ENCODE measurements at places on chromosomes 4 and X. TPM values are rescaled to one million over a fixed set of nuclear protein-coding genes. Genes with fewer than 3 reads are reported as not detected.

DNA sequence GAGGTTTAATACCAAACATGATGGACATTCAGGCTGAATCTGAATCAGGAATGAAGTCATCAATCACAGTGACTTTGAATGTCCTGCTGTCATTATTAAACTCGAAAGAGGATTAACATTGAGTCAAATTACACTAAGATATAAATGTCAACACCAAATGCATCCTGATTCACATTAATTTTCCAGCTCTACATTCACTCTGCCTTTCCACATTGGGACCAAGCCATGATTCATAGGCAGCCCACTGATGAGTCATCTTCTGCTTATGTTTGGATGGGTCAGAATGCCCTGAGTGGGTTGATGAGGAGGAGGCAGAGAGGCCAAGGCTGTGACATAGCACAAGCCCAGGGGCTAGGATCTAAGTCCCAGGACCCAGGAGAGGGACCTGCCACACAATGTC, 247.6 kb upstream of the RPS6KA3 start:
- no peak for DNase-seq

GRCh38 chr4:151031831-151032605, 16.9 kb upstream of the LRBA start:
- no peak for DNase-seq

DNA sequence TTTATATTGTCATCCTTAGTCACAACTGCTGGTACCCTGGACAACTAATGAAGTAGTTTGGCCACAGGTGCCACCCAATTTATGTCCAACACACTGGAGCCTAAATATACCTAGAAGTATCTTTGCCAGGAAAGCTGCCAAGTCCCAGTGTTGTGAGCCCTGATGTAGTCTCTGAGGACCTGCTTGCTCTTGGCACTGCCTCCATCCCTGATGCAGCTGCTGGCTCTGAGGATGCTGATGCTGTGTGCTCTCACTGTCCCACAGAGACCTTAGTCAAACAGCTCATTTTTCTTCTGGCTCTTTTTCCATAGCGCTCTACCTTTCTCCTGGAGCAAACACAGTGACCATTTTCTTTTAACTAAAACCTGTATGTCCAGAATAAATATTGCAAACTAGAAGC, 1535.4 kb upstream of the ADGRL3 start:
- DNase-seq = no peak

DNA sequence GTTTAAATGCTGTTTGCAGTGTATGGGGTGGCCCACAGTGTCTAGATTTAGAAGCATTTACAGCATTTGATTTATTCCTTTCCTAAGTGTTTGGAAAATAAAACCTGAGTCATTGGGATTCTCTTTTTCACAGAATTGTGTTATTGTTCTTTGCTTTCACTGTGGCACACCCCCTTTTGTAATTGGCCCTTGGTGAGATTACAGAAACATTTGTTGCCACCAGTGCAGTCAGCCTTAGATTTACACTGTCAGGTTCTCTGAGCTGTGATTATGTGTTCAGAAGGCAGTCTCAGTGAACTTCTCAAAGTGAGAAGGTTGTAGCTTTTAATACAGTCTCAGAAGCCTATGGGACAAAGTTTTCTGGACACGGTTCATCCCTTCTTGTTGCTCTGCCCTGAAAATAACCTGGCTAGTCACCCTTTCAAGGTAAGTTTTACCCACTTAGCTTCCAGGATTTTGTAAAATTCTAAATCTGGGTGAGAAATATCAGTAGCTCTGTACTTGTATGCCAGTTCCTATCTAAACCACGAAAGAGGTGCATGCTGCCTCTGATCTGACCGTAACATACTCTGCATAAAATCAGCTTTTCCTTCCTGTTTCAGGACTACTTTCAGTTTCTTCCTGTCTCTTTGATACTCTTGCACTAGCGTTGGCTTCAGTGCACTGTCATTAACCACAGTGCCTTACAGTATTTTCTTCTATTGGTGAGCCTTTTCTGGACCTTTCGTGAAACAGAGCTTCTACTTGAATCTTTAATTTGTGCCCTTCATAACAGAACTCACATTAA, 12.6 kb downstream of the RUFY3 start:
- no peak for DNase-seq

- no peak for DNase-seq
Observed at GRCh38 chr4:78876568-78877320, 62.5 kb downstream of the PAQR3 start.

- DNase-seq = no peak
Observed at GRCh38 chr4:52711272-52711671, 40.0 kb downstream of the ERVMER34-1 start.

DNA sequence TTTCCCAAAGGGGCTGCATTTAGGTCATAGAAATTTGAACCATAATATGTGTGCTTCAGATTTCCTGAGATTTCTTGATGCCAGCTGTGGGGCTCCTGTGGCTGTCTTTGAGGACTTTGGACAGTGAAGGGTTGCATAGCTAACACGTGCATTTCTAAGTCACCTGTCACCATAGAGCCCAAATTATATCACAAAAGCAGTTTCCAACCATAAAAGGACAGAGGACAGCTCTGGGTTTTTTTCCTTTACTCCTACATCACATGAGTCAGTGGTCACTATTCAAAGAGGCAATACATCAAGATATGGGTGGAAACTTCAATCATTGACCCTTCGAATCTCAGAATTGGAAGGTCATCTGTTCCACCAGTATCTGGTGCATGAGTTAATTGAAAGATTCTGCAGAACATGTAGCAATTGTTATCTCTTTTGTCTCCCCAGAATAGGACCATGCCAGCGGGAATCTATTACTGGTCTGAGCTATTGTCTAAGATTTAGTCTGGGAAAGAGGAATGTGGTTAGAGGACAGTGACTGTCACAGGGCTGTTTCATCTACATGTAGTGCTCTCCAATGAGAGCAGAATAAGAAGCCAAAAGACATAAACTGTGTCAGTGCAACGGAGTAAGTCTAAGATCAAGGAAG, 133.5 kb downstream of the AASDH start:
- no peak for DNase-seq

GRCh38 chr4:99207911-99208718, 10.9 kb downstream of the ADH6 start:
- DNase-seq = no peak

- no peak for DNase-seq
Observed at GRCh38 chr4:38153387-38153760, 193.2 kb downstream of the PTTG2 start.

- DNase-seq = no peak
Observed at GRCh38 chrX:46866726-46867125, 29.9 kb downstream of the RP2 start.

- no peak for DNase-seq
Observed at GRCh38 chr4:121736735-121737351, 28.1 kb downstream of the SMIM43 start.

- no peak for DNase-seq
Observed at GRCh38 chr4:60709061-60709460, 491.1 kb upstream of the ADGRL3 start.

- DNase-seq = no peak
Observed at GRCh38 chr4:125091-125771, 930 bp downstream of the ZNF718 start.

- peak; percentile 63 for DNase-seq
Observed at GRCh38 chr4:40825014-40825838, 75.5 kb downstream of the NSUN7 start.

GRCh38 chr4:162685410-162685809, 481.3 kb downstream of the NAF1 start:
- DNase-seq = no peak

DNA sequence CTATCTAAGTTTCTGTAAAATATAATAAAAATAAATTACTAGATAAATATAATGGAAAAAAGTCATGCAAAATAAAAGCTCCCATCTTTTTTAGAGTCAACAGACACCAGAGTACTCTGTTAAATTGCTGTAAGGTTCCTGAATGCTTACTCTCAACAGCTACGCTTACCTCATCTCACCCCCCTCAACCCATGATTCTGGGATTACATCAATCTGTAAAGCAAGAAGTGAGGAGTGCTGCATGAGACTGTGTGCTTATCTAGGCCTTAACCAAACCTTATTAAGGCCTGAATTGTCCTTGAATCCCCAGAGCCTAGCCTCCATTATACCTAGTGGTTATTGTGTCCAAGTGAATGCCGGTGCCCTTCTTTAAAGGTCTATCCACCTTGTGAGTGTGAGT, 735.8 kb downstream of the RPA4 start:
- no peak for DNase-seq

GRCh38 chrX:73214426-73215094, at the start of gene NAP1L2:
Gene NAP1L2, minus strand, starts transcription at chrX:73214851. Its CDS starts 359 bp downstream, at chrX:73214492.
- no peak for DNase-seq

DNA sequence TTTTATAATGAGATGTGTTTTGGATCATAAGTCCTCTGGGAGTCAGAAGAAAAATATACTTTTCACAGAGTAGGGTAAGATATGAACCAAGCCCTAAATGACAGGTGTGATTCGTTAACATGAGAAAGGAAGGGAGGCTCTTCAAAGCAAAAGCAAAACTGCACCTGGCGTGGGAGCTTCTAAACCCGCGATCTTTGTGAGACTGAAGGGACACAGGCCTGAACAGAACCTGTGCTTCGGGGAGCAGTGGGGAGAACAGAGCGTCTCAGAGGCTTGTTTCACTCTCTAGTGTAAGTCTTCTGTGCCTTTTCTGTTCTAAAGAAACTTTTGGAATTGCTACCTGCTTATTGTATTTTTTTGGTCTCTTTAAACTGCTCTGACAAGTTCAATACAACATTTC, 30.2 kb upstream of the CYP4V2 start:
- DNase-seq = no peak

DNA sequence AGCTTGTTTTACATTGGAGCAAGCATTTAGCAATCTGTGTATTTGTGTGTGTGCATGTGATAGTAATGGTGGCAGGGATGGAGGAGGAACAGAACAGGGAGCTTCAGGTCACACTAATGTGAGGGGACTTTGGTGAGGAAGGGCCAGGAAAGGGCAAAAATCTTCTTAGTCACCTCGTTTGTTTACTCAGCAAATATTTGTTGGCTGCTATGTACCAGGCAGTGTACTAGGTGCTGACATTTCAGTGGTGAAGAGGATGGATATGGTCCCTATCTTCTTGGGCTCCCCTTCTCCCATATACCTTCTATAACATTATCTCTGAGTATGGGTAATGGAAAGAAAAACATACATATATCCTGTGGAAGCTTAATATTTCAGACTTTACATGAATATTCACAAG, 48.5 kb upstream of the HDAC8 start:
- DNase-seq = no peak

GRCh38 chrX:49838374-49838773, 9.3 kb downstream of the PAGE4 start:
- DNase-seq = no peak

DNA sequence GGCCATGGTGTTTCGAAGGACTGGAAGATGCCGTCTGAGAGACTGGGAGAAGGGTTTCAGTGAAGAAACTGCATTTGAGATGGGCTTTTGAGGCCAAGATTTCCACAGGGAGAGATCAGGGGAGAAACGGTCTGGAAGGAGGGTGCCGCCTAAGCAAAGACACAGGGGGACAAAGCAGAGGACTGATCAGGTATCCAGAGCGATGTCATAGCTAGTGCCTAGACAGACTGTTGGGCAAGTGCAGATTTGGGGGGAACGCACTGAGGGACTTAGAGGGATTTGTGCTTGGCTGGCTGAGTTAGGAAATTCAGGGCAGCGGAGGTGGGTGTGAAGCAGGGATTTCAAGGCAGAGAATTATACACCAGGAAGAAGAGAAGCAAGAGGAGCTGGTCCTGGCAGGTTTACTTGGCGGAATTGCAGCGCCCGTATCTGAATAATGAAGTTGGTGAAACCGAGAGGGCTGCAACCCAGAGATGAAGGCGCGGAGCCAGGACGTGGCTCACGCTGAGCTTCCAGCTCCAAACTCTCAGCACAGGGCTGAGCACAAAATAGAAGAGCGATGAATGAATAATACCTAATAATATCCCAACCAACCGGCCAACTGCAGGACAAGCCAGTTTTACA, 106.9 kb downstream of the MAML3 start:
- no peak for DNase-seq

DNA sequence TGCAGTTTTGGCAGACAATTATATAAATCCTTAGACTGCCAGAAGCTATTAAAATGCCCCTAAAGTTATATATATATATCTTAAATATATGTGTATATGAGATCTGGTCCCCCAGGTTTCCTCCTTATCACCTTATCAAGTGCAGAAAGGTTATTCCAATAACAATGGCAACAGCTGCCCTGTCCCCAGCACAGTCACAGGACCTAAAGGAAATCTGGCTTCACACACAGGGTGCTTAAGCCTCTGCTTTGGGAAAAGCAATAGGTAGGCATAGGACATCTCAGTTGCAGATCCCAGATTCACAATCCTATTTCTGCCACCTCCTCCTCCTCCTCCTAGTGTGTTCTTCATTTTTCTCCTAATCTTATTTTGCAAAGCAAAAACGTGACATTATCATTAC, 5.8 kb downstream of the SLC25A53 start:
- no peak for DNase-seq

DNA sequence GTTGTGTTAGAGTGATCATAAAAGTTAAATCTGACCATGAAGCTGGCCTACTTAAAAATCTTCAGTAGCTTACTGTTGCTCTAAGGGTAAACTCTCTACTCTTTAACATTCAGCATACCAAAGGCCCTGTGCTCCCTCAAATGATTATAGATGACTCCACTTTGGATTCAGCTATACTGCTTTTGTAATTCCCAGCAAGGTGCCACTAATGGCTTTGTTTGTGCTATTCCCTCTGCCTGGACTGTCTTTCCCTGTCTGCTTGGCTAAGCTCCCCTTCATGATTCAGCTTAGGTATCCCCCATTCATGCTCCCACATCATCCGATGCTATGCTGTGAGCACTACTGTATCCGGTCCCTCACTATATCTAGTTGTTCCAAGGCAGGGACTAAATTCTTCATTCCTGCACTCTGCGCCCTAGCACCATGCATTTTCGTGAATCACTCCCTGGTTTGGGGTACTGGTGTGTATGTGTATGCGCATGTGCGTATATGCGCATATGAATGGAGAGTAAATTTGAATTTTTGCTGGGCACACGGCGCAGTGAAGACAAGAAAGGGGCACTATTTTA, 453 bp upstream of the PBDC1 start:
- DNase-seq = no peak

- no peak for DNase-seq
Observed at GRCh38 chr4:188682321-188682720, 543.1 kb downstream of the TRIML1 start.

- DNase-seq = no peak
Observed at GRCh38 chr4:71732706-71733105, 51.2 kb downstream of the GC start.

DNA sequence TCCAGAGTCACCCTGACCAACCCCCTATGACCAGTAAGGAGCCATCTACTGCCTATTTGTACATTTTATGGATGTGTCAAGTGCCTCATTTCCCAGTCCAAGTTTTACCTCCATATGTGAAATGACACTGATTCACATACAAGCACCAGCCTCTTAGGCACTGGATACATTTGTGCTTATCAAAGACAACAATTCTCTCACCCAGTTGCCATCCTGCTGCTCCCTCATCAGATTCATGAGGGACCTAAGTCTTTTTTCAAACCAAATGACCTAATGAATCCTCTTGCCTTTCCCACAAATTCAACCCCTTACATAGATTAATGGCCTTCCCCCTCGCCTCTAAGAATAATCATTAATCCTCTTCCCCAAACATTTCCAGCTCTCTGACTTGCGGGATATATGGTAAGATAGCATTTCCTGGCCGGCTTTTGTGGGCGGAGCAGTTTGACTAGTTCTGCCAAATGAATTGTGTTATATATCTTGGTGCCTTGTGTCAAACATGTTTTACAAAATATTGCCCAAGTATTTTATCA, 233.9 kb downstream of the ARAP2 start:
- DNase-seq = no peak

GRCh38 chr4:74830928-74831327, 36.6 kb upstream of the BTC start:
- no peak for DNase-seq

Gene ZNF330
- 30.1 TPM for total RNA-seq

Gene GLRB
- 19.4 TPM for total RNA-seq

Gene ZFP42
- total RNA-seq = not detected

Gene BOD1L1
- 41.6 TPM for total RNA-seq

Gene GPM6B
- total RNA-seq = 10.7 TPM

Measured in osteocyte (in vitro differentiated cells).